ENCODE measurements at places on chromosomes 7 and 10.

DNA sequence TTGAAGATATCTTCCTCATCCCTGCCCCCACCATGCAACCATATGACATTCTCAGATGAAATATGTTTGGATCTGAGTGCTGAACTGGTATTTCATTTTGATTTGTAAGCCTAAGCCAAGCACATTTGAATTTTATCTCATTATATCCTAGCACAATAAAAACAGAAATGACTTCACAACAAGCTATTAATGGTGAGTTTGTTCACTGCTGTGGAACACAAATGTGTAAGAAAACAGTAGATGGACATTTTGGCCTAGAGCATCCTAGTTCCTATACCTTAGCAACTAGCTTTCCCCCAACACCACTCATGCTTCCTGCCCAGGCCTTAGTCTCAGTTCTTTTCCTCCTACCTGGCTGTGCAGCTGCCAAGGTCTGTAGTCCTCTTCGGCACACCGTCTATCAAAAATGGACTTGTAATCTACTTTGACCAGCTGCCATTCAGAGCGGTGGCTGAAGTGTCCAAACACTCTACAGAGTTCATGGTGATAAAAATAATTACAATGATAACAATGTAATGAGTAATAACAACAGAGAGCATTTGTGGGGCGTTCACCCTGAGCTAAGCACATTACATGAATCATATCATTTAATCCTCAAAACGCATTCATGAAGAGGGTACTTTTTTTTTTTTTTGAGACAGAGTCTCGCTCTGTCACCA, 491.9 kb downstream of the SORCS1 start:
- no peak for DNase-seq

DNA sequence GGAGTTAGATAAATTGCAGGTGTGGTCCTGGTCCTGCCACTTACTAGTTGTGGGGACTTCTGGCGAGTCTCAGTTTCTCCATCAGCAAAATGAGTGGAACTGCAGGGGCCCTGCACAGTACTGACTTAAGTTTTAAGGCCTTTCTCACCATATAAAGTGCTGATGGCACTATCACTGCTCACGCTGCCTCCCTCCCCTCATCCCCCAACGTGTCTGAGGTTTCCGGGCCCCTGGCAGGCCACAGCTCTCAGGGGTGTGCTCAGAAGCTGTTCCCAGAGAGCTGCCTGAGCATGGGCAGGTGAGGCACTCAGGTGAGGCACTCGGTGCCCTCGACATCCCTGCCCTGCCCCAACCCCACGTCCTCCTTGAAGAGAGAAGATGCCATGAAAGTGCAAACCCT, 74.2 kb downstream of the VOPP1 start:
- DNase-seq, result no peak

DNA sequence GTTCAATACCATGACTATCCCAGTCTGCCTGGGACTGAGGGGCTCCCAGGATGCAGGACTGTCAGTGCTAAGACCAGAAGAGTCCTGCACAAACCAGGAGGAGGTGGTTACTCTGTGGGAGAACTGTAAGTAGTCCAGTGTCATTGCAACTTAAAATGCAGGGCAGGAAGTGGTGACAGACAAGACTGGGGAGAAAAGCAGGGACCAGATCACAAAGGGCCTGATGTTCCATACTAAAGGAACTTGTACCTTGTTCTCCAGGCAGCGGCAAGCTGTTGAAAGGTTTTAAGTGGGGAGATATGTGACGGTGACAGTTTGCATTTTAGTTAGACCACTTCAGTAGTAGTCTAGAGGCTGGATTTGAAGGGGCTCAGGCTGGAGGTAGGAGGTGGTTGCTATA, 65.8 kb upstream of the GLCCI1 start:
- no peak for DNase-seq

- DNase-seq, result no peak
Observed at GRCh38 chr7:42380401-42380800, 143.4 kb upstream of the GLI3 start.

DNA sequence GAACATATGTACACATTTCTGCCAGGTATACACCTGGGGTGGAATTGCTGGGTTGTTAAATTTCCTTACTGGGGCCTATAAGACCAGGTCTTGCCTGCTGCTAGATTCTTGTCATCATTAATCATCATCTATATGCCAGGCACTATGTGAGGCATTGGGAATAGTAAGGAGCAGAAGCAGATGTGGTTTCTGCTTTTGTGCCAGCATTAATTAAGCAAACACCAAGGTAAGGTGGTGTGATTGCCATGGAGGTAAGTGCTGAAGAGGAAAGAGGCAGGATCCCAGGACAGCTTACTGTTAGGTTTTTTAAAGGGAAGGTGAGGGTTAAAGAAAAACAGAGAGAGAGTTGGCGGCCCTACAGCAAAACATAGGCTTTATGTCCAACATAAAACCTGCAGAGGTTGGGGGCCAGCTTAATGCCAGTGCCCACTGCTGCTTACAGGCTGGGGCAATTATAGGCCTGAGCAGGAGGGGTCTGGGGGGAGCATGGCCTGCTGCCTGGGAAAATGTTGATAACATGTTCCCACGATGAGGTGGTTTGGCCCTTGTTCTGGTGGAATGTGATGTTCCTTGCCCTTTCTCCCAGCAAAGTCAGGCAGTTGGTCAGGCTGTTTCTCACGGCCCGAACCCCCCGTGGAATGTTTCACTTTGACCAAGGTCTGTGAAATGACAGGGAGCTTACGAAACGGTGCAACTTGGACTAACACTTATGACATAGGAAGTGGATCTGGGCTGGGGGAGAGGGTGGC, 93.9 kb downstream of the RBM20 start:
- no peak for DNase-seq

- no peak for DNase-seq
Observed at GRCh38 chr10:118394301-118395200, 52.4 kb upstream of the FAM204A start.

DNA sequence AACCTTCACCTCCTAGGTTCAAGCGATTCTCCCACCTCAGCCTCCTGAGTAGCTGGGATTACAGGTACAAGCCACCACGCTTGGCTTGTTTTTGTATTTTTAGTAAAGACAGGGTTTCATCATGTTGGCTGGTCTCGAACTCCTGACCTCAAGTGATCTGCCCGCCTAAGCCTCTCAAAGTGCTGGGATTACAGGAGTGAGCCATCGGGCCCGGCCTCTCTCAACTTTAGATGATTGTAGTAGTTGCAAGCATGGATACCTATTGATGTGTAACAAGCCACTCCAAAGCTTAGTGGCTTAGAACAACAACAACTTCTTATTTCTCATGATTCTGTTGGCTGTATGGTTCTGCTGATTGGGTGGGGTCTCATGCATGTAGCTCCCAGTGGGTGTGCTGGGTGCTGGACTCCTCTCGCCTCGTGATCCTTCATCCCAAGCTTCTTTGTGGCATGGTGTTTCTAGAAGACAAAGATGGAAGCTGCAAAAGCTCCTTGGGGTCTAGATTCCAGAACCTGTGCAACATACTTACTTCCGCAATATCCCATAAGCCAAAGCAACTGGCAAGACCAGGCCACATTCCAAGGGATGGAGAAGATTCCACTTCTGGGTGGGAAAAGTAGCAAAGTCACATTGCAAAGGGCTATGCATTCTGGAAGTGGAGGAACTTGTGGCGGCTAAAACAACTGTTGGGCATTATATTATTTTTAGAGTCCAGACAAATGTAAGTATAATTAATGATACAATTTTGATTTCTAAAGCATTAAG, 37.9 kb downstream of the SKIDA1 start:
- no peak for DNase-seq

DNA sequence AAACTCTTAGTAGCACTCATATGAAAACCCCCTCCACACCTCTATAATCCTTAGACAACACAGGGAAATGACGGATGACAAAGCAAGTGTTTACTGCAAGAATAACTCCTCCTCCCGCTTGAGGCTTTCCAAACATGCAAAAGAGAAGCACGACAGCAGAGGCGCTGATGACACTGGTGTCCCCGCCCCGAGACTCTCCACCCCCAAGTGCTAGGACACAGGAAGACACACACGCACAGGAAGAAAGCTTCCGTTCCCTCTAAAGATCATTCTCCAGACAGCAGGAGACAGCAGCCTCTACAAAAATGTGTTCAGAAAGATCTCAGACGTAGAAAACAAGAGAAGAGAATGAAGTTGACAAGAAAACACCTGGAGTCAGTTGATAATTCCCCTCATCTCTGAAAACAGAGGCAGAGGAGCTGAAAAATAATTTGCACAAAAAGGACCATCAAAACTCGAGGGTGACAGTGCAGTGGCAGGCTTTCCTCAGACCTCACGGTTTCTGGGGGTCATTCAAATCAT, 90.2 kb downstream of the DLG5 start:
- peak; percentile 47 for DNase-seq

- DNase-seq, result no peak
Observed at GRCh38 chr10:131814567-131815265, 86.1 kb upstream of the PPP2R2D start.

DNA sequence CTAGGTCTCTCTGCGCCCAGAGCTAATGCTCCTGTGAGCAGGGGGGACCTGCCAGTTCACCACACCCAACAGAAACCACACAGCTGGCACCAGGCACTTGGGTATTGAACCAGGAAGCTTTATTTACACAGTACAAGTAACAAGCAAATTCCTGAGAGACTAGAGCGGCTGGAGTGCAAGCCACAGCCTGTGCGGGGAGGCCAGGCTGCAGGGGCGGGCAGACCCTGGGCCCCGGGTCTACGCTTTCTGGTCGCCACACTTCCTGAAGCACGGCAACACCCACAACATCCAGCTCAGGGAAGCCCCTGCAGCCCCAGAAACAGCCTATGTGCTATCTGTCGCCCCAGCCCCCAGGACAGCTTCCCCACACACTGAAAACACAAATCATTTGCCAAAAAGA, 125.0 kb downstream of the FAM53B start:
- no peak for DNase-seq

GRCh38 chr7:139992353-139993044, 70.3 kb downstream of the PARP12 start:
- no peak for DNase-seq

GRCh38 chr7:158314394-158314793, 273.2 kb downstream of the PTPRN2 start:
- DNase-seq, result no peak

DNA sequence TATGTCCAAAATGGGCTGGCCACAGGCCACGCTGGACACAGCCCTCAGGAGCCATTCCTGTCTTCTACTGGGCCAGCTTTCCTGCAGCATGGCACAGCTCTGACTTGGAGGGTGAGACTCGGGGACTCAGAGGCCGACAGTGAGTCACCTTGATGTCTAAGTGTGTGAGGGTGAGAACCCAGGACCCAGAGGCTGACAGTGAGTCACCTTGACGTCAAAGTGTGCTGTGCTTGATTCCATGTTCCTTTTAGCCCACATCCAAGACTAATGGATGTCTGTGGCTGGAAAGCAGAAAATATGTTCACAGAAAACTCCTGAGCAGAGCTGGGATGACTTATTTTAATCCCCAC, 6.0 kb upstream of the FAM170B start:
- no peak for DNase-seq

DNA sequence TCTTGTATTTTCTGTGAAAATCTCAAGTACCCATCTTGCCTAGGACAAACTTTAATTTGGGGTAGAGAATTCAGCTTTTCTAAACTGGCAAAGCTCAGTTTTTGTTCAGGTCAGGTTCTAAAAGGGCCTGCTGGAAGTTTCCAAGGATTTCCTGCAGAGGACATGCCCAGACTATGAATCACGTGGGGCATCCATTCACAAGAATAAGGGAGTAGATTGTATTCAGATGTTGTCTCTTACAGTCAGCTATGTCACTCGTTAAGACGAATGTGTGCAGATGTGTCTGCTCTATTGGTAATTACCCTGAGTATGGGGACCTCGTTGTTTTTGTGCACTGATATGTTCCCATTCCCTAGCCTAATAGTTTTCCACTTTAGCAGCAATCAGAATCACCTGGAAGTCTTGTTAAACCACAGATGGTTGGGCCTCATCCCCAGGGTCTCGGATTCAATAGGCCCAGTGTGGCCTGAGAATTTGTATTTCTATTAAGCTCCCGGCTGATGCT, 81.0 kb upstream of the ITPRID1 start:
- no peak for DNase-seq

- DNase-seq, result no peak
Observed at GRCh38 chr10:24950439-24950838, 2.0 kb downstream of the PRTFDC1 start.

DNA sequence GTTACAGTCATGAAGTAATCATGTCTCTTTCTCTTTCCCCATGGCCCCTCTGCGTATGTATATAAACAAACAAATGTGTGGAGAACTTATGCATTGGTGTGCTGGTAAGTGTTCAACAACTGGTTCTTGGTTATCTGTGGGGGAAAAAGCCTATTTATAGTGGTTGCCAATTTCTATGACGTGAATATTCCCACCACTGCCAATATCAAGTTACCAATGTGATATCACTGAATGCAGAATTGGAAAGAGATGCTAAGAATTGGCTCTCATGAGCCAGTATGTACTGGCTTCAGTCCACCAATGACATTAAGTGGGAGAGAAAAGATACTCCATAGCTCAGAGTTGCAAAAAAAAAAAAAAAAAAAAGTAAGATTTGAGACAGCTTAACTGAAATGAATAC, 399.7 kb downstream of the REEP3 start:
- DNase-seq, result no peak

DNA sequence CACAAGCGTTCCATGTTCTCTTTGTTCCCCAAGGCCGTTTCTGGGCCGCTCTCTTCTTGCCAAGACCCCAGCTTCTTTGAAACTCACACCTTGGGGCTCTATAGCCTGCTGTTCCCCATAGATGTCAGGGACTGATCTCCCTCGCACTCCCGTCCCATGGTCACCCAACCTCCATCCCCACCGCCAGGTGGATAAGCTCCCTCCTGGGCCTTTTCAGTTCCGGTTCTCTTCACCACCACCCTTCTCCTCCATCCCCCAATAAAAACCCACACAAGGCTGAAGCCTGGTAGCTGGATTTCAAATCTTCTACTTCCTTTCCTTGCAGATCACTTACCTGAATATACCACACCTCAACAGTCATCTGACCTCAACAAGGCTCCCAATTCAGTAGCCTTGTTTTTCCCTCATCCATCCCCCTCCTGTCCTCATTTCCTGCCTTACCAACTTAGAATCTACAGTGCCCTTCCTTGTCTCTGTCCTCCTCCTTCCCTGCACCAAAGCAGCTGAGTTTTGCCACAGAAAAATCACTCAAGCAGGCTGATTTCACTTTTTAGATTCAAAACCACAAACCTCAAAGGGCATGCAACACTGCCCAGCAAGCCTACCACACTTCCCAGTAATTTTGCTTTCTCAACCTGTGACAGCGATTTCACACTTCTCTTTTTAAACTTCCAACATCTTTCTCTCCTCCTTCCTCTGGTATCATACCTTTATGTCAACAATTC, 7.7 kb downstream of the SLC37A3 start:
- no peak for DNase-seq

DNA sequence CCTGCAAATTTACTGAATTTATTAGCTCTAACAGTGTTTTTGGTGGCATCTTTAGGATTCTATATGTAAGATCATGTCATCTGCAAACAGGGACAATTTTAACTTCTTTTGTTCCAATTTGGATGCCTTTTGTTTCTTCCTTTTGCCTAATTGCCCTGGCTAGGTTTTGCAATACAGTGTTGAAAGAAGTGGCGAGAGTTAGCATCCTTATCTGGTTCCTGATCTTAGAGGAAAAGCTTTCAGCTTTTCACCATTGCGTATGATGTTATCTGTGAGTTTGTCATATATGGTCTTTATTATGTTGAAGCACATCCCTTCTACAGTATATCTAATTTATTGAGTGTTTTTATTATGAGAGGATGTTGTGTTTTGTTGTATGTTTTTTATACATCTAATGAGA, 301.4 kb downstream of the PTPRN2 start:
- no peak for DNase-seq

- no peak for DNase-seq
Observed at GRCh38 chr7:41869997-41870396, 167.1 kb upstream of the INHBA start.

Measured in hematopoietic multipotent progenitor cell treated with erythropoietin and hydrocortisone succinate and interleukin-3 and kit ligand, for 15 days (in vitro differentiated cells).